ENCODE measurements at places on chromosomes 4 and X.

DNA sequence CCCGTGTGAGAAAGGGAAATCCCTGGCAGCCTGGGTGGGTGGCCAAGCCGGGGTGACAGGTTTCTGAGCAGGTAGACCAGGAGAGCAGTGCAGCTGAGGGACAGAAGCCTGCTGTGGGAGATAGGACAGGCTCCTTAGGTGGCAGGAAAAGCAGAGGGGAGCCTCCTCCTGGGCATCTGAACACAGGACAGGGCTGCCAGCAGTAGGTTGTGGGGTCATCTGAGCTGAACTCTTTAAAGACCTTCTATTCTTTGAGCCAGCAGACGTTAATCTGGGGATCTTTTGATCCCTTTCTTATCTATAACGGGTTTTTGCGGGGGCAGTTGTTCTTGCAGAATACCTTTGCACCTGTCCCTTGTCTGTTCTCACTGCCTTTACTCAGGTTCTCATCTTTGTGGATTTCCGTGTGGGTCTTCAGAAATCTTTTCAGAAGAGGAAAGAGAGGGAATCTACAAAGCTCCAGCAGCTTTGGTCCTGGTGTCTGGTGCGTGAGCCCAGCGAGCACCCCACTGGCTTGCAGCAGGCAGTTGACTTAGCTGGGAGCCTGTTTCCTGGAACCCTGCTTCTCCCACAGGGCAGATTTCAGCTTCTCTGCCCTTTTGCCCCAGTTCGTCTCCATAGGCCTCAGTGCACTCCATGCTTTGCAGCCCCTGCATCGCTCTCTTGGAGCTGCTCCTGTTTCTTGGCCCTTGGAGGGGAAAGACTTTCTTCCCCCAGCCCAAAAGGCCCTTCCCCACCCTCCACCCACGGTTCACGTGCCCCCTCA, 35.8 kb upstream of the TADA2B start:
- no peak for DNase-seq

- DNase-seq: no peak
These were observed 20.4 kb upstream of the MAPK10 start for GRCh38 chr4:86380181-86380724.

DNA sequence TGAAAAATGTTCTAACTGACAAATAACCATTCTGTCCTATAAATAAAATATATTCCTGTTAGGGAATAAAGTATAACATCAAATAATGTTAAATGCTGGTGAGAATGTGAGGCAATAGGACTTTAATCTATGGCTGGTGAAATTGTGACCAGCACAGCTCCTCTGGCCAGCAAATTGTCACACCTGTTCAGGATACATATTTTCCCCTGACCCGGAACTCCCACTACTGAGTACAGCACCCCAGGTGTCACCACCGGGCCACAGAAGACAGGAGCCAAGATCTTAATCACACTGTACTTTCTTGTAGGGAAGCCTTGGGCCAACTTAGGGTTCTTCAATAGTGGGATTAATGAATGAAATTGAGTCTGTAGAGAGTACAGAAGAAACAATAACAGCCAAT, 33.2 kb downstream of the C4orf33 start:
- no peak for DNase-seq

DNA sequence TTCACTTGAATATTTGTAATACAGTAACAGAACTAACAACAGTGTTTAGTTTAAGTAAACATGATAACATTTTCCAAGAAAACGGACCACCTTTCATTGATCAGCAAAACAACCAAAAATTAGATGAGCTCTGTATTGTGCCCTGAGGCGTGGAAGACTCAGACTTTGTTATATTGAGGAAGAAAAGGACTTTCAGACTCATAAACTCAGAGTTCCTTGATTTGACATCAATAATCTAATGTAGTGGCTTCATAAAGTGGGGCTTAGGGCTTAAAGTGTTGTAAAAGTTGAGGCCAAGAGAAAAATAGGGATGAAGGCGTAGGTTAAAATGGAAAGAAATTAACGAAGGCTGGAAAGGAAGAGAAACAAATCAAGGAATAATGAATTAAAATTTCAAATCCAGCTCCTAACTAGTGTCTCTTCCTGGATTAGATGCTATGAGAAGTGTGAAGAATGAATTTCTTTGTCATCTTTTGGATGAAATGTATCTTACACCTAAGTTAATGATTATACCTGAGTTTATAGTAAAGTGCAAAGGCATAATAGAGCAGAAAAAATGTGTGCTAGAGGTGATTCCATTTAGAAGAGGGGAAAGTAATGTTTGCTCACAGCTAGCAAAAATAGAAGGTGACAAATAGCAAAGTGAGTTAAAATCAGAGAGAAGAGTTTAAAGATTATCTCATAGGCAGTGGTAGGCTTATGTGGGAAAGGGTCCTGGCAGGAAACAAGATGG, 19.8 kb upstream of the GLRA2 start:
- no peak for DNase-seq

GRCh38 chr4:7761720-7762119, 177.9 kb downstream of the AFAP1 start:
- DNase-seq: peak; percentile 65

DNA sequence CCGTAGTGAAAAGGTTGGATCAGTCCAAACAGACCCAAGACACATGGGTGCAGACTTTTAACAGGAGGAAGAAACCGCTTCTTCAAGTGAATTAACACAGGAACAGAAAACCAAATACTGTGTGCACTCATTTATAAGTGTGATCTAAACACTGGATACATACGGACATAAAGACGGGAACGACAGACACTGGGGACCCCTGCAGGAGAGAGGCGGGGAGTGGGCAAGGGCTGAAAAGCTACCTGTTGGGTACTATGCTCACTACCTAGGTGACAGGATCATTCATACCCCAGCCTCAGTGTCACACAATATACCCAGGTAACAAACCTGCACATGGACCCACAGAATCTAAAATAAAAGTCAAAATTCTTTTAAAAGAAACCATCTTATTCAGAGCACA, 326.0 kb upstream of the NOCT start:
- no peak for DNase-seq

DNA sequence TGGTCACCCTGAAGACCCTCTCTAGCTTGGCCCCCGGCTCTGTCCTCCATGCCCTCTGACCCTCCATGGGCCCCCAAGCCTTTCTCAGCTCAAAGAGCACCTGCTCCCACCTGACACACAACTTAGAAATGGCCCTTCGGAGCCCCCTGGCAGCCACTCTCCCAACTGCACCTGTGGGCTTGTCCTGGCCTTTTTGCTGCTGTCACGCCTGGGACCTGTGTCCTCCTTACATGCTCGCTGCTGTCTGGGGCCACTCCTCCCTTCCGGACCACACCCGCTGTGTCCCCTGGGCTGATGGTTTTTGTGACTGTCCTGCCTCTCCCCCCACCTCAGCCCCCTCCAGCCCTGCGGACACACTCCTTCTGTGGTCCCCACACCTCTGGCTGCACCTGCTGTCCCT, 106.2 kb upstream of the AFAP1 start:
- DNase-seq: no peak

GRCh38 chr4:37876156-37876555, 14.7 kb upstream of the TBC1D1 start:
- DNase-seq: peak; percentile 35

DNA sequence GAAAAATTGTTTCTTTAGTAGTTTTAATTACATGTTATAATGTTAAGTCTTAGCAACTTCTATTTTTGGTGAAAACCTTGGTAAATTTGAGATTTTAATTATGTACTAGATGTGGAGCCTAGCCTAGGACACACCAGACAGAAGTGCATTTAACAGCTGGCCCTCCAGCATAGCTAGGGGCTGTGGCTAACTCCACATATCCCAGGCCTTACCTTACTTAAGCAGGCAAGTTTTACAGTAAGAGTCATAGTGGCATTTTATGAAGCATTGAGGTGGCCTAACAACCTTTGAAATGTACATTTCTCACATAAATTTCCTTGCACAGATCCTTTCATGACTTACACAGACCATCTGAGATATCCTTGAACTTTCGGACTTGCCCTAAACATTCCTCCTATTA, 71.6 kb upstream of the C4orf54 start:
- DNase-seq: no peak

DNA sequence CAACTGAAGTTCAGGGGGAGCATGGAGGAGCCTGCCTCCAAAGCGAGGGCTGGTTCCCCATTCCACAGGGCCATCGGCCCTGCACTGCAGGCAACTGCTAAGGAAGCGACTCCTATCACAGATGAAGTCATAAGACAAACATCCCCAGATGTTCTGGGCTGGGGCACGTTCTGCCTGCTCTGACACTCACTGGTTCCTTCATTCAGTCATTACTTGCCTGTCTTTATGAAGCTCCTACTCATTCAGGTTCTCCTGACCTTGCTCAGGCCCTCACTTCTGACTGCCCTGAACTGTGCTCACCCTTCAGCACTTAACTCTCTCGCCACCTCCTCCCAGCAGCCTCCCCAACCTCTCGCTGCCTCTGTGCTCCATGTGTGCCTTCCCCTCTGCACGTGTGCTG, 2.5 kb upstream of the SLC2A9 start:
- DNase-seq: no peak

- no peak for DNase-seq
These were observed 253.3 kb upstream of the ETNPPL start for GRCh38 chr4:109016200-109016599.

- no peak for DNase-seq
These were observed 1.9 kb downstream of the RNF4 start for GRCh38 chr4:2470791-2471190.

DNA sequence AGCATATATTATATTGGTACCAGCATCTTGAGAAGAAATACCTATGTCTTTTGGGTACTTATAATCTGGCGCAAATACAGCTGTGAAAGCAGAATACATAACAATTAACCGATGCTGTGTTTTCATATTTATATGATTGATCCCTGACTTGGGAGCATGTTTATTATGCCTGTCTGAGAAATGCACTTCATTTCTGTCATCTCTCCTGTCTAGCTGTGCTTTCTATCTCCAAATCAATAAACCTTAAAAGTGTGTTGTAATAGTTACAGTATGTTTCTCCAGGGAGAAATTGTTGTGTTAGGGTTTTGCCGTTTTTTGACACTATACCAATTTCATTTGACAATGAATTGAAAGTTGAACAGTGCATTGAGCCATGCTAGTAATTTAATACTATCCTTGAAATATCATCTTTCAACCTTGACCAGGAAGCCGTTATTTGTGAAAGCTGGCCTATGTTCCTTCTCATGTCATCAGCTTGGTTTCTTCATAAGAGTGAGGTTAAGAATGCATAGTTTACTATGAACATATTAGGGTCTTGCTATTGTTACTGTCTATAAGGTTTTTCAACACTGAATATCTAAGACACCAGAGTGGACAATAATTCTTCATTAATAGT, 206.2 kb upstream of the PCDH18 start:
- DNase-seq: no peak

- DNase-seq: peak; percentile 34
These were observed 63.2 kb downstream of the ANAPC10 start for GRCh38 chr4:145034727-145035211.

DNA sequence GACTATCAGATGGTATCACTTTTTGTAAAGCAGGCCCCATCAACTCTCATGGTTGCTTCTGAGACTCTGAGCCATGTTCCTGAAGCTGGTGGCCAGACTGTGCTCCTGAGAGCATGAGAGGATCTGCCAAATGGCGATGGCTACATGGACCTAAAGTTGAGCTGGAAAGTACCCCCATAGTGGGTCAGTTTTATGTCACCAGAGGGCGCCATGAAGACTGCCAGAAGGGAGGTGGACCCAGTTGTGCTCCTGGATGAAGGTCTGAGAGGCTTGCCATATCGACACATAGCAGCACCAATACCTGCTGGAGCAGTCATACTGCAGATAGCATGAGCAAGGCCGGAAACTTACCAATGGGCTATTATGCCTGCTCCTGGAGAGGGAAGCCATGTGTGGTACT, 105.7 kb downstream of the SLITRK2 start:
- DNase-seq: no peak

DNA sequence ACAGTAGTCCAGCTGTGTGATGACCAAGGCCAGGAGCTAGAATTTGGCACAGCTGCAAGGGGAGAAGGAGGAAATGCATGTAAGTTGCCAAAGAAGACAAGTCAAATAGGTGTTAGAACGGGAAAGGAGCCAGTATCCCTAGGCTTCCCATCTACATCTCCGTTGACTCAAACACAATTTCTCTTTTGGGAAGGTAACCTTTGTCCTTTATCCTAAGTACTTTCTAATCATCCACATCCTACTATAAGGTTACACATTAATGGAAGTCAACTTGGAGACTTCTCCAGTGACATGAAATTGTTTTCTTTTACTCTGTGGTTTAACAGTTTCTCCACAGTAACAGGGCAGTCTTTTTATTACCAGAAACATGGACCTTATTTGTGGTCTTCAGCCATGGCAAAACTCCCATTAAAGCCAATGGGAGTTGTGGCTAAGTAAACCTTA, 620.0 kb downstream of the ANKRD50 start:
- no peak for DNase-seq

DNA sequence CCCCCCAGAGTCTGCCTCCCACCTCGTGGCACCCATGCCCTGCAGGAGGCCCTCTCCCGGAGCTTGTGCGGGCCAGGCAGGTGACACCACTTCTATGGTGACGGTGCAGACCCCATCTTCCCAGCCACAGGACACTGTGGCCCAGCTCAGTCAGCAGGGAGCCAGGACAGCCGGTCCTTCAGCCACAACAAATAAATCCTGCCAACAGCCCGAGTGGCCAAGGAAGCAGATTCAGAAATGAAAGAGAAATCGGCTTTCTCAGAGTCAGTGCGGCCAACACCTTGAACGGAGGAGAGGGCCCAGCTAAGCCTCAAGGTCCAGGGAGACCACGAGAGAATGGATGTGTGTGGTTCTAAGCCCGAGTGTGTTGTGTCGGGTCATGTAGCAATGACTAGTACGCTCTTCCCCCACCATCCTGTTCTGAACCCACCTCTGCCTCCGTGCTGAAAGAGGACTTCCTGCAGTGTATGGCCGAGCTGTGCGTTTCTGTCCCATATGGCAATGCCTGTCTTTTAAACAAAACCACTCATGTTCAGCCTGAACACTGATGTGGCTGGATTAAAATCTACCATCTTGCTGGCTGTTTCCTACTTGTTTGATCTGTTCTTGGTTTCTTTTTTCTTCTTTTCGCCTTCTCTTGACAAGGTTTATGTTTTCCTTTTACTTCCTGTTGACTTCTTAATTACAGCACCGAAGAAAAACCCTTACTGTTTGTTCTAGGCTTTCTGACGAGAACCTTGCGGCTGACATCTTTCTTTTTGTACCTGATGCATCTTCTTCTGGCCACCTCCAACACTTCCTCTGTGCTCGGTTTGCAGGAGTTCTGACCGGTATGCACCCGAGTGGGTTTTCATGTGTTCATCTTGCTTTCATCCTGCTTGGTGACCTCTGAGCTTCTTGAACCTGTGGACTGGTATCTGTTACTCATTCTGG, 53.1 kb downstream of the GAK start:
- DNase-seq: no peak

DNA sequence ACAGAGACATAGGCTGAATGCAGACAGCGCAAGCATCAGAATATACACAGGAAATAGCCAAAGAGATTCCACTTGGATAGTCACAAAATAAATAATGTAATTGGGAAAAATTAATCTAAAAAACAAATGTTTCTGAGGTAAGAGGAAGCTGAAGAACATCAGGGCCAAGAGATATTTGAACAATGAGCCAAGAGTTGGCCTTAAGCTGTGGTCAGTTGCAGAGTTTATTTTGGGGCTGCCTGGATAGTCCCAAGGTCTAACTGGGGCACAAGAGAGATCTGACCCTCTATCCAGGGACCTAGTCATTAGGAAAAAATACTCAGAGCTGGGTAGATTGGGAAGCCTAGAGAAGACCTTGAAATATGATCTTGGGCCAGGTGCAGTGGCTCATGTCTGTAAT, 31.3 kb upstream of the FGF16 start:
- no peak for DNase-seq

All from cardiac fibroblast (primary cell).